ENCODE measurements at places on chromosomes 3 and 15. TPM values are rescaled to one million over a fixed set of nuclear protein-coding genes. Genes with fewer than 3 reads are reported as not detected.

Gene SI
- total RNA-seq: not detected

Gene CNTN6
- total RNA-seq: not detected

Gene ATP13A5
- not detected for total RNA-seq

Gene TYRO3
- total RNA-seq: 7.0 TPM

Gene ADCY5
- total RNA-seq: under 0.01 TPM

Gene FEZF2
- total RNA-seq: not detected

Gene LIPH
- total RNA-seq: not detected

Gene PDZRN3
- 33.8 TPM for total RNA-seq

Gene HDC
- not detected for total RNA-seq

Gene PROK2
- not detected for total RNA-seq

Gene GP5
- under 0.01 TPM for total RNA-seq

Gene CEP19
- 2.2 TPM for total RNA-seq

Gene GRAMD1C
- total RNA-seq: 1.8 TPM

Gene OCA2
- under 0.01 TPM for total RNA-seq

Gene KBTBD13
- not detected for total RNA-seq

Gene SAMMSON
- not detected for total RNA-seq

Gene PLA1A
- total RNA-seq: not detected

Gene FBXO40
- total RNA-seq: not detected

Gene CRABP1
- not detected for total RNA-seq

Gene LSAMP
- total RNA-seq: under 0.01 TPM

Gene MYRIP
- 0.20 TPM for total RNA-seq

Gene GYG1
- total RNA-seq: 34.2 TPM

Gene SMCO1
- total RNA-seq: under 0.01 TPM

Gene C3orf85
- total RNA-seq: not detected

Gene FETUB
- not detected for total RNA-seq

Gene PRSS50
- not detected for total RNA-seq

Gene BCHE
- total RNA-seq: 4.1 TPM

Gene LRRIQ4
- not detected for total RNA-seq

Gene C2CD4A
- total RNA-seq: not detected

Gene RTP3
- total RNA-seq: not detected

Gene HOMER2
- 2.9 TPM for total RNA-seq

Gene PCBP4
- total RNA-seq: 20.9 TPM

Gene PCCB
- 38.9 TPM for total RNA-seq

Gene MFSD1
- 81.6 TPM for total RNA-seq

Gene RNU5B-1
- not detected for total RNA-seq

Gene CACNA2D2
- not detected for total RNA-seq

Gene SEMA7A
- 10.3 TPM for total RNA-seq

Gene EMC7
- total RNA-seq: 30.9 TPM

Data from subcutaneous preadipocyte (primary cell).